WTC11 (cell line): ENCODE measurements at places on chromosomes 4 and X. TPM values are rescaled to one million over a fixed set of nuclear protein-coding genes. Genes with fewer than 3 reads are reported as not detected.

DNA sequence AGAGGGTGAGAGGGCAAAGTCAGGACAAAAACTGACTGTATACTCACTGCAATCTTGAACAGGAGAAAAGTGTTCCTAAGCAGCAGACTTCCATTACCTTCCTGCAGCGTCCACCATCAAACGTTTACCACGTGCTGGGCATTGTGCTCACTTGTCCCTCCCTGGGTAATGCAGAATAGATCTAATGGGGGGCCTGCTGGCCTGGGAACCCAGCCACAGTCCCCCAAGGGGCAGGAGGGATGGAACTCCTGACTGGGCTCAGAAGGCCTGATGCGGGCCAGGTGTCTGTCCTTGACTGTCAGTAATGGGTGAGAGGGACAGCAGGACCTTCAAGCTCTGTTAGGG is 37.6 kb upstream of the FAM156A start:
- no peak for DNase-seq

DNA sequence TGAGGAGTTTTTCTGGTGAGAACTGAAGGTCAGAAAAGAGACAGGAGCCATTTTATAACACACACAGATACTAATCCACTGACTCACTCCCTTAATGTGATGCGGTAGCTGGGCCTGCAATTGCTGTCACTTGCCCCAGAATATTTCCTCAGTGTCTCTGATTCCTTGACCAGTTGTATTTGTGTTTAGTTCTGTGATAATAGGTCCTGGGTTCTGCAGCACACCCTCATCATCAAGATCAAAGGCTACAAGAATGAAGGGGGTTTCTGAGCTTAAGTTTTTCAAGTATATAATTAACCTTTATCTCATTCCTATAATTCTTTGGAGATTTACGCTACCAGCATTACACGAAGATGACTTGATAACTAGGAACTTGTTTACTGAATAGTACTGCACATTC is 576.5 kb upstream of the CPXCR1 start:
- DNase-seq: no peak

GRCh38 chrX:12814420-12814819 is 23.2 kb downstream of the PRPS2 start:
- DNase-seq: peak; percentile 28

GRCh38 chrX:132216806-132217202 is 2.4 kb downstream of the RAP2C start:
- DNase-seq: no peak

- DNase-seq: peak; percentile 59
These were observed at the start of gene PABPC4L for GRCh38 chr4:134201216-134202161. Gene PABPC4L (minus strand): TSS chr4:134201789. CDS start chr4:134201019, 770 bp downstream.

DNA sequence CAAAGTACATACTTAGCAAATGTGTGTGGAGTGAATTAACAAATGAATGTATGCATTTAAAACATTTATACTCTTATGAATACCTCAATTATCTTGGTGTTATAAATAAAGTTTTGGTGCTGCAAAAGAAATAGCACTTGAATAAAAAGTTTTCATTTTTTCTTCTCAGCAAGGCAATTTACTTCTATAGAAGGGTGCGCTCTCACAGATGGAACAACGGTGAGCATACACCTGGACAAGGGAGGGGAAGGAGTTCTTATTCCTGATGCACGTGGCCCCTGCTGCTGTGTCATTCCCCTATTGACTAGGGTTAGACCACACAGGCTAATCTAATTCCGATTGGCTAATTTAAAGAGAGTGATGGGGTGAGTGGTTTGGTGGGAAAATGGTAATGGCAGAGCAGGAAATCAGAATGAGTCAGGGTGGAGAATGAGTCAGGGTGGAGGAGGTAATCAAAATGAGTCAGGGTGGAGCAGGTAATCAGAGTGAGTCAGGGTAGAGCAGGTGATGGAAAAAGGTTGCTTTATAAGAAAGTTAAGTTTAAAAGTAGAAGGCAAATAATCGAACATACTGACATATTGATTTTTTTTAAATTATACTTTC is 28.2 kb upstream of the PGK1 start:
- DNase-seq: no peak

GRCh38 chrX:155333544-155334100 is 792 bp downstream of the CLIC2 start:
- DNase-seq: no peak

- no peak for DNase-seq
These were observed 218.3 kb upstream of the CNKSR2 start for GRCh38 chrX:21155916-21156315.

- DNase-seq: no peak
These were observed 207.5 kb downstream of the FAM47B start for GRCh38 chrX:35150052-35150451.

- no peak for DNase-seq
These were observed 42.1 kb downstream of the RHOH start for GRCh38 chr4:40238700-40239548.

DNA sequence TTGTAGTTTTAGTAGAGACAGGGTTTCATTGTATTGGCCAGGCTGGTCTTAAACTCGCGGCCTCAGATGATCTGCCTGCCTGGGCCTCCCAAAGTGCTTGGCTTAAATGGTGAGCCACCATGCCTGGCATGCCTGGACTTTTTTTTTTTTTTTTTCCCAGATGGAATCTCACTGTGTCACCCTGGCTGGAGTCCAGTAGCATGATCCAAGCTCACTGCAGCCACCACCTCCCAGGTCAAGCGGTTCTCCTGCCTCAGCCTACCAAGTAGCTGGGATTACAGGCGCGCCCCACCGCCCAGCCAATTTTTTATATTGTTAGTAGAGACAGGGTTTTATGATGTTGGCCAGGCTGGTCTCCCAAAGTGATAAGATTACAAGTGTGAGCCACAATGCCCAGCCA is 8.4 kb downstream of the UBE2K start:
- no peak for DNase-seq

GRCh38 chrX:10157032-10157341 is 212 bp downstream of the CLCN4 start:
- DNase-seq: no peak

DNA sequence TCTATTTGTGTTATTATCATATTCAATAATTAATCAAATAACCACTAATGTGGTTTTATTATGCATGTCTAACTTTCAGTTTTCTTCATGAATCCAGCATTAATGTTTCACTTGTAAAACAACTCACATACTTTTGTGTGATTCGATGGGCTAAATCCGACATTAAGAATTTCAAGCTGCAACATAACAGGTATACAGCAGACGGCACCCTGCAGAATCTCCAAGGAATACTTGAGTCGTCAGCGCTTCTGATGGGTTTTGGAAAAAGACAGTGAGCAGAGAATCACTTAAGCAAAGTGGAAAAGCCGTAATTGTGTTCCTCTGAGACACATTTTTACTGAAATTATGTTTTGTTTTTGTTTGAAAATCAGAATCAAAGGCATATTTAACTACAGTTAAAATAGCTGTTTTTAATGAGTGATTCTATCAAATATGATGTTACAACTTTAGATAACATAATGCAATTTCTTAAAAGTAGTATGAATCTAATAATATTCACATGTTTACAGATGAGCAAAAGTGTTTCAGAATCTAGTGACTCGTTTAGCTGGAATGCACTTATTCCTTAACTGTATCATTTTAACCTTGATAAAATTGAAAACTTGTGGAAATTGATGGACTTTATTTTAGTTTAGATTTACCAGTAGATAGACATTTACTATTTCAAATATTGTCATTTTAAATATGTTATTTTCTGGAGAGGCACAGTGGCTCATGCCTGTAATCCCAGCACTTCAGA is 514.8 kb downstream of the CCSER1 start:
- DNase-seq: no peak

DNA sequence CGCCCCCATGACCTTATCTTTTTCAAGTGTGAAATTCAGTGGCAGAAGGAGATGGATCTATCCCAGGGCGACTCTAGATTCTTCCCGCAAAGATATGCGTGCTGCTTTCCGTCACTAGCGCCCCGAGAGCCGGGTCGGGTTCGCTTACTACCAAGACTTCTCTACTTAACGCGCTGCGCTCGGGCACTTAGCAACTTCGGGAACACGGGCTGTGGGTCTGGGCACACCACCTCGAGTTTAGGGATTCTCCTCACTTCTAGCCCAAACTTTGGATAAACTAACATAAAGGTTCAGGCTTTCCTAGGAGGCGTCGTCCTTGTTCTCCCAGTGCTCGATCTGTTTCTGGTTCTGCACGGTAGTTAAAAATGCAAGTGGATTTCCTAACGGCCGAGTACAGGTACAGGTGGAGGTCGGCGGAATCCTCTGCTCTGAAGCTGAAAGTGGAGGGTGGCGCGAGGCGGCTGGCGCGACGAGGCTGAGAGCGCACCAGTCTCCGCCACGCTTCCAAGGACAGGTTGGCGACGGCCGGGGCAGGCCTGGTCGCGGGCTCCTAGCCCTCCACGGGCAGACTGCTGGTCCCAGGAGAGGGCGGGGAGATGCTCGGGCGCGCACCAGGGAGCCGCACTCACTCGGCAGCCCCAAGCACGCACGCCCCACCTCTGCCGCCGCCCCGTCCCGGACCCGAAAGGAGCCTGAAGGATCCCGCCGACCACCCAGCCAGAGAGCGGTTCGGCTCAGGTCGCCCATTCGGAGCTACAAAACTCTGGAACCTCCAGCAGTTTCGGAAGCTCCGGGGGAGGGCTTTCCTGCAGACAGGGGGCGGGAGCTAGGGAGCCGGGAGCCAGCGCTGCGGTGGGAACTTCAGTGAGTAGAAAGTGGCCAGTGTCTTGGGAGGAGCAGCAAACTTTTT is 100.8 kb upstream of the TENM3 start:
- peak; percentile 71 for DNase-seq

- DNase-seq: no peak
These were observed 20.8 kb downstream of the SH3BP2 start for GRCh38 chr4:2813446-2814405.

DNA sequence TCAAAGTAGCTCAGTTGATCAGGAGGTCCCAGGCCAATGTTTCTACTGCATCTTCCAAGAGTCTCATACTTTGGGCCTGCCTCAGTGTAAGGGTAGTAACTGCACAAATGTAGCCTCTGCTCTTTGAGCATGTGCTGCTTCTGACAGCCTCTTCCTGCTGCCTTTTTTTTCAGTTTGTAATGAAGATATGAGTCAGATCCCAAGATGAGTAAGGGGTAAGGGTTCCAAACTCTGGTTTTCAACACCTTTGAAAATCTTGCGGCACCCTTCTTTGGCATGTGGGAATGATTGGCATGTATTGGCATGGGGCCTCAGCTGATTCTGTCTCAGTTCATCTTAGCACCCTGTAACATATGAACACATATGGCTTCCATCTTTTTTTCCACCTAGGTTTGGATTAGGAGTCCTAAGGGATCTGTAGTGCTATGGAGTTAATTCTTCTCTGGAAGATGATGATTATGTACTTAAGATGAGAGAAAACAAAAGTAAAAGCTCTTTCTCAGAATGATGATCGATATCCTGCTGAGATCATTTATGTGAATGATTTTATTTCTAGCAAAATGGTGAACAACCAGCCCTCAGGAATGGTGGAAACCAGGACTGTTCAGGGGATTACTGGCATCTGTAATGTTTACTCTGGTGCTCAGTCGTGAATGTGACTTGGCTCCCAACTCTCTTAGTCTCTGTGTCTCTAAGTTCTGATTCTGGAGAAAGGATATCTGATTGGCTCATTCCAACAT is 118.7 kb upstream of the PRPS2 start:
- no peak for DNase-seq

DNA sequence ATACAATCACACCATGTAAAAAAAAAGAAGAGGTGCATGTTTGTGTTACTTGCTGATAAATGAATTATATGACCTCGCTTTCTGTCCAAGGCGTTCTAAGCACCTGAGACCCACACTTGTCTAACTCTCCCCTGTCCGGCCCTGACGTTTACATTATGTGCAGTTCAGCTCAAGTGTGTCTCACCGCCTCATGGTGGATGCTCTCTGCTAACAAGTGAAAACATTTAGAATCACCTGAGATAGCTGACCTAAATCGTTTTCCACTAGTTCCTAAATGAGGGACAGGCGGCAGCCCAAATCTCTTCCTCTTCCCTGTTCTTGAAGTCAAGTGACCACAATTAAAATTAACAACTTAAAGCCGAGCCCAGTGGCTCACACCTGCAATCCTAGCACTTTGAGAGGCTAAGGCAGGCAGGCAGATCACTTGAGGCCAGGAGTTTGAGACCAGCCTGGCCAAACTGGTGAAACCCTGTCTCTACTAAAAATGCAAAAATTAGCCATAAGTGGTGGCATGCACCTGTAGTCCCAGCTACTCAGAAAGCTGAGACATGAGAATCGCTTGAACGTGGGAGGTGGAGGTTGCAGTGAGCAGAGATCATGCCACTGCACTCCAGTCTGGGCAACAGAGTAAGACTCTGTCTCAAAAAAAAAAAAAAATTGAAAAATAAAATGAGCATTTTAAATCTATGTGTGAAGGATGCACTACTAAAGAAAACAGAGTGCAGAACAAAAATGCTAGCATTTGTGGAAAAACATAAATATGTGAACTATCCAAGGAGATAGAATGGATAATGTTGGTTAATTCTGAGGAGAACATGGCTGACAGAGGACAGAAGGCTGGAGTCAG is 3.9 kb upstream of the TIFA start:
- no peak for DNase-seq

DNA sequence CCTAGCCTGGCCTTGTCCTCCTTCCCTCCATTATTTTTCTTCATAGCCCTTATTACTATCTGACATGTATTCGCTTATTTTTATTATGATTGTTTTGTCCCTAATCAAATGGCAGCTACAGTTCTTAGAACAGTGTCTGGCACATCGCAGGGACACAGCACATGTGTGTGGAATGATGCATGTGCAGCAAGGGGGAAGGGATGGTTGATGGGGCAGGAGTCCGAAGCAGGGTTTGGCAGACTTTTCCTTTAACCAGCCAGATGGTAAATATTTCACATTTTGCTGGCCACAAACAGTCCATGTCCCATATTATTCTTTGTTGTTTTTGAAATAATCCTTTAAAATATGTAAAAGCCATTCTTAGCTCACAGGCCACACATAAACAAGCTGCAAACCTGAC is 128.3 kb upstream of the STIM2 start:
- DNase-seq: no peak

DNA sequence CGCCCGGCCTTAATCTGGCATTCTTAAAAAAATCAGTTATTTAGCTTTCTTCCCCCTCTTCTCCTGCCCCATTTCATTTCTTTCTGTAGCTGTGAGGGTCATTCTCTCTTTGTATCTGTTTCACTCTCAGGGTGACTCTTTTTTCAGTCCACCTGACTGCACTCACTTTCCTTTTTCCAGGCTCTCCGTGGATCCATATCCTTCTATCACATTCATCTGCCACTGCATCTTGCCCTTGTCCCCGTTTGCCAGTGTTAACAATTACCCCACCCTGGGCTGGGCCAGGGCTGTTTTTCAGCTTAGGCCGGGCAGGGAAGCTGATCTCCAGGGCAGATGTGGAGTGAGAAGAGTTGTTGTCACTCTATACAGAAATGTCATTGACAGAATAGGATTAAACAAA is 7.7 kb downstream of the FHL1 start:
- DNase-seq: no peak

GRCh38 chr4:107616838-107617389 is 103.1 kb downstream of the PAPSS1 start:
- DNase-seq: no peak

The SLITRK4 gene
- total RNA-seq: not detected in 3 replicates

The EDA gene
- 11.3 to 15.1 TPM (median 12.9 TPM) in 3 replicates for total RNA-seq

The ZNF157 gene
- total RNA-seq: 1.7 to 2.0 TPM (median 1.8 TPM) in 3 replicates

The ARR3 gene
- total RNA-seq: not detected in 3 replicates

The LUZP4 gene
- total RNA-seq: not detected in 3 replicates

The RAB40A gene
- 0.17 to 0.48 TPM (median 0.23 TPM) in 3 replicates for total RNA-seq

The SYTL5 gene
- total RNA-seq: 0.25 to 0.39 TPM (median 0.26 TPM) in 3 replicates

The PRDM5 gene
- 31.3 to 47.0 TPM (median 32.5 TPM) in 3 replicates for total RNA-seq

The ASB12 gene
- total RNA-seq: 0.60 to 1.4 TPM (median 0.80 TPM) in 3 replicates

The STARD8 gene
- 3.1 to 8.5 TPM (median 3.8 TPM) in 3 replicates for total RNA-seq

The ETDC gene
- total RNA-seq: not detected in 3 replicates

The DUSP21 gene
- total RNA-seq: not detected in 3 replicates

The ATP1B4 gene
- not detected in 3 replicates for total RNA-seq

The RAB39B gene
- 6.9 to 8.0 TPM (median 7.2 TPM) in 3 replicates for total RNA-seq

The SMAD1 gene
- 14.1 to 15.4 TPM (median 15.1 TPM) in 3 replicates for total RNA-seq

The PORCN gene
- total RNA-seq: 16.4 to 19.7 TPM (median 16.9 TPM) in 3 replicates

The RNF212 gene
- total RNA-seq: 1.0 to 2.9 TPM (median 2.7 TPM) in 3 replicates

The VBP1 gene
- total RNA-seq: 50.5 to 69.3 TPM (median 60.0 TPM) in 3 replicates
